ENCODE measurements at places on chromosomes 1 and 21.
A peak's percentile ranks its signal among the peaks of the same experiment; 100 is the strongest.

GRCh38 chr21:45041351-45041805, 33.0 kb upstream of the ADARB1 start:
- DNase-seq, result no peak

DNA sequence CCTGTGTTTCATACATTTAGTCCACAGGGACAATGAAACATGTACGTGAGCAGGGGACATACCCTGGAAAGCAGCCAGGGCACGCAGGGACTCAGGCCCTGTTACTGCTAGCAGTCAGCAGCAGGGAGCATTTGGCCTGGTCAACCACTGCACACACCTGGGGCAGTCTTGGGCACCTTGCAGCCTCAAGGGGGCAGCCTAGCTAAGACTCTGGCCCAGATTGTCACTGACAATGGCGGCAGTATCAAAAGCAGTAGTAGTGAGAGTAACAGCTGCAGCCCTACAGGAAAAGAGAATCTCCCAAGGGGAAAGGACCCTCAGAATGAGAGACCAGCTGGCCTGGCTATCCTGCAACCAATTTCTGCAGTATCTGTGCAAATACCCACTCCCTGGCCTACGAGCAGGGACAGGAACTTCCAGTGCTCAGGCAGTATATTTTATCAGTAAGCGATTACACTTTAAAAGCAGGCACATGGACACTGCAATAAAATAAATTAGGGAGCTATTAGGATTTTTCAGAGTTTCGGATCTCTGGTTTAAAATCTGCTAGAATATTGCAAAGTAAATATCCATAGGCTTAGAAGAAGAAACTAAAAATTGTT, 475.6 kb downstream of the LTN1 start:
- DNase-seq, result no peak

DNA sequence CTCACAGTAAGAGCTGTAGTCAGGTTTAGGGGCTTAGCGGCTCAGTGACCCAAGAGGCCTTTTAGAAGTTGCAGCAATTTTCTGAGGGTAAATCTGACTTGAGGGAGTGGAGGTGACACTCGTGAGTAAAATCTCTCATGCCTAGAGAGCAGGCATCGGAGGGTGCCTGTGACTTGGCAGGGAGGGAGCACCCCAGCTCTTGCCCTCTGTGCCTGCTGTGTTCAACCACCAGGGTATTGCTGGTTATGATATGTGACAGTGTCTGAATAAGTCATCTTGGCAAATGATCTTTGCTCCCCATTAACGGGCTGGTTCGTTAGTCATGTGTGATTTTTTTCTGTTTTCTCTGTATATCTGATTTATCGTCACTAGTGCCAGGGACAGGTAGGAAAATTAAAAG, 5.9 kb downstream of the MAN1C1 start:
- no peak for DNase-seq

GRCh38 chr1:15836772-15837669, 10.5 kb upstream of the SPEN start:
- DNase-seq, result no peak

DNA sequence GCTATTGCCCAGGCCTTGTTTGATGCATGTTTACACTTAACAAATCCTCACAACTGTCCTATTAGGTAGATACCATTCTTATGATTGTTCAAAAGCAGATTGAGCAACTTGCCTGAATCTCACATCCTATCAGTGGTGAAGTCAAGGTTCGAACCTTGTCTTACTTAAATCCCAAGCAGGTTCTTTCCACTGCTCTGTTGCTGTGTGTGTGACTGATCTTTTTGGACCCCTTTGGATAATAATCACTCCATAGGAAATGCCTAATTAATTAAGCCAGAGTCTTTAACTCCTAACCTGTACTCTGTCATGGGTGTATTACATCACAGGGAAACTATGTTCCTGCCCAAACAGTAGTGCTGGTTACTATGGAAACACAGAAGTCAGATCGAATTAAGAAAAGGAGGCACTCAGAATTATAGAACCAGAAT, 84.2 kb downstream of the SPATA46 start:
- peak; percentile 42 for DNase-seq

DNA sequence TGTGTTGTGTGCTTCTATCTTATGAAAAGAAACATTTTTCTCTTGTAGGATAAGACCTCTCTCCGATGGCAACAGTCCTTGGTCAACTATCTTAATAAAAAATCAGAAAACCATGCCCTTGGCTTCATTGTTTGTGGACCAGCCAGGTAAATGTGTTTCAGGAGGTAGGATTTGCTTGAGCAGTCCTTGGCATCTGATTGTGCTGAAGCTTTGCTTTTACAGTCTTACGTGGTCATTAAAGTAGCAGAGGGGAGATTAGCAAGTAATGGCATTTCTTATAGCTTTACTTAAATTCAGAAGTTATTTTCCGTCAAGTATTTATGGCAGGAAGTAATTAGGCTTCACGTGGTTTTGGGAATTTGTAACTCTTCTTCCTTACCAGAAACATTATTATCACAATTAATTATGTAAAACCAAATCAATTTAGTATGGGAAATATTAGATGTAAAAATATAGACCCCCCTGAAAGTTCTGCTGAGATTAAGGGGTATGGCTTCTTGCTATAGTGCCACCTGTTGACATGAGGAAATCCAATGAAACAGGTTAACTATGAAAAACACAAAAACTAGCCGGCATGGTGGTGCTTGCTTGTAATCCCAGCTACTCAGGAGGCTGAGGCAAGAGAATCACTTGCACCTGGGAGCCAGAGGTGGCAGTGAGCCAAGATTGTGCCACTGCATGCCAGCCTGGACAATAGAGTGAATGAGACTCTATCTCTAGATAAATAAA, 49.0 kb downstream of the MAP3K21 start:
- DNase-seq, result no peak

- DNase-seq, result peak; percentile 71
Observed at GRCh38 chr1:79043506-79043905, 37.0 kb upstream of the ADGRL4 start.

DNA sequence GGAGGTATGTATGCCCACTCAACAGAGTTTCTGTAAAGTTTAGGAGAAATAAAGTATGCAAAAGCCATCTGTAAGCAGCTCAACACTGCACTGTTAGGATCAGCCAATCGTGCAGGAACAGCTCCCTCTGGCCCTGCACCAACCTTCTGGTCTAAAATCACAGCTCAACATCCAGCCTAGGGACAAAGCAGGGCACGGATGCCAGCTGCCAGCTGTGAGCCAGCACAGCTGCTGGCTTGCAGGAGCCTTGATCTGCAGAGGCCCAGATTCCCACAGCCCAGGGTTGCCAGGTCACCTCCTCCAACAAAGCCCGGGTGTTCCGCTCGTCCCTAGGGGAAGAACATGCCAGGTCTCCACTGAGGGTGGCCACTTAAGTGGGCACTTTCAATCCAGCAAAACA, 8.6 kb downstream of the ACOT7 start:
- no peak for DNase-seq

- DNase-seq, result no peak
Observed at GRCh38 chr1:19941206-19941568, 17.8 kb upstream of the PLA2G2E start.

DNA sequence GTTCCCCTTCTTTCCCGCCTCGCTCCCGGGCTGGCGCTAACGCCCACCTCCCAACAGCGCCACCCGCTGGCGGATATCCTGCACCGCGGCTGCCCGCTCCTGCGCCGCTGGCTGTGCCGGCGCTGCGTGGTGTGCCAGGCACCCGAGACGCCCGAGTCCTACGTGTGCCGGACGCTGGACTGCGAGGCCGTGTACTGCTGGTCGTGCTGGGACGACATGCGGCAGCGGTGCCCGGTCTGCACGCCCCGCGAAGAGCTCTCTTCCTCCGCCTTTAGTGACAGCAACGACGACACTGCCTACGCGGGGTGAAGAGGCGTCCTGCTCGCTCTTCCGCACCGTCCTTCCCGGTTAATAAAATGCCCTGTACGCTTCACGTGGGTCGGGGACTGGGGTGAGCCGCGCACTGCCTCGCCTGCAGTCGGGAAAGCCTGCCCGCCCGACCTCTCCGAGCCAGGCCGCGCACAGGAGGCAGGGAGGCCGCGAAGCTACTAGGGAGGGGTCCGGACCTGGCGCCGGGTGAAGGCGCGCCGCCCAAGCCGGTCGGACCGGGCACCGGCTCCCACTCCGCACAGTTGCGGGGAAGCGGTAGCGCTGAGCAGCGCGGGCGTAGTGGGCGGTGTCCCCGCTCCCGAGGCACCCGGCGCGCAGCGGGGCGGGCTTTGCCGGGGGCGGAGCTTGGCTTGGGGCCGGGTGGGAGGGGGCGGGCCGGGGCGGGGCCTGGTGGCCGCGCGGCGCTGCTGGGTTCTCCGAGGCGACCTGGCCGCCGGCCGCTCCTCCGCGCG, at the start of gene ADAM15:
Gene ADAM15 (plus strand): TSS at position 757 of the 782 bp plus-strand sequence. CDS start 71 bp downstream, outside the sequence.
- DNase-seq, result no peak

DNA sequence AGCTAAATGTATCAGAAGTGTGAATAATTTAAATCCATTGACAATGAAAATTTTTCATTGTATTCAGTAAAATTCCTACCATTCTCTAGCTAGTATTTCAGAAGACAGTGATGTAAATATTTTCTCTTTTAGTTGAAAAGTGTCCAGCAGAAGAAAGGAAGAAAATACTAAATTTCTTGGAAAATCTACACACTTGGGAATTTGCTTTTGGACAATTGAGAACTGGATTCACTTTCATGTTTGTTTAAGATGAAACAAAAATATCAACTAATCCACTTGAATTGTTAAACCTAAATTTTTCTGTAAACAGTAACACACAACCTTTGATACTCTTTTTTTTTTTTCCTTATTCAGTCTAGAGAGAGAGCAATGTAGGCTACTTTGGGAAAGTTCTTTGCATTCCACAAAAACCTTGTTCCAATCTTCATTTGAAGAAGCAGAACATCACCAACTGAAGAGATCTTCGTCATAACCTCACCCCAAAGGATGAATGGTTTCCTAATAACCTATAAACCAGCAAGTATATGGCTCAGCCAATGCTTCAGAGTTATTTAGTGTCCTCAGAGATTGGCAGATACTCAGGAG, 155.1 kb upstream of the GORAB start:
- DNase-seq, result no peak

DNA sequence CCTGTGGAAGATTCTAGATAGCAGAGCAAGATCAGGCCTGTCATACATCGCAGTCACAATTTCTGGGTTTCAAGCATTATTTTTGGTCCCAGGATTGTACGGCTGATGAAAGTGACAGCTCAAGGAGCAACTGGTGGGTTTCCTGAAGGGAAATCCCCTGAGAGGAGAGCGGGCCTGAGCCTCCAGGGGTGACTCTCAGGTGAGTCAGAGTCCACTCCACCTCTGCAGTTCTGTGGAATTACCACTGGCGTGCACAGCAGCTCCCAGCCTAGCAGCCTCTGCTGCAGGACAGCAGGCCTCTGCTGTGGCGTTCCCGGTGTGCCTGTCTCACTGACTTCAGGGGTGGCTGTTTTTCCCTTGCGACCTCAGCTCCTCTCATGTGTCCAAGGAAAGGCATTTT, 24.4 kb downstream of the SLC66A1 start:
- DNase-seq, result no peak

DNA sequence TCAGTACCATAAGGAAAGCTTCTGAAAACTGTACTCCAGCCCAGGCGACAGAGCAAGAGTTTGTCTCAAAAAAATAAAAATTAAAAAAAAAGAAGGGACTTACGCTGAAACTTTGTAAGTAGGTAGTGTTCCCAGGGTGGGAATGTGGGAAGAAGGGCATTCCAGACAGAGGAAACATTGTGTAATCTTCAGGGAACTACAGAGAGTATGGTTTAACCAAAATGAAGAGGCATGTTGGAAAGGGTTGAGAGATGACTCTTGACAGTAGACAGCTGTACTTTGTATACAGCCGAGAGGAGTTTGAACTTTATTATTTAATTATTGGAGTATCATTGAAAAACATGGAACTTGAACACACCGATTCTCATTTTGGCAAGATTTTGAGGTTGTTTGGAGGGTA, 43.0 kb downstream of the PPP2R5A start:
- DNase-seq, result no peak

DNA sequence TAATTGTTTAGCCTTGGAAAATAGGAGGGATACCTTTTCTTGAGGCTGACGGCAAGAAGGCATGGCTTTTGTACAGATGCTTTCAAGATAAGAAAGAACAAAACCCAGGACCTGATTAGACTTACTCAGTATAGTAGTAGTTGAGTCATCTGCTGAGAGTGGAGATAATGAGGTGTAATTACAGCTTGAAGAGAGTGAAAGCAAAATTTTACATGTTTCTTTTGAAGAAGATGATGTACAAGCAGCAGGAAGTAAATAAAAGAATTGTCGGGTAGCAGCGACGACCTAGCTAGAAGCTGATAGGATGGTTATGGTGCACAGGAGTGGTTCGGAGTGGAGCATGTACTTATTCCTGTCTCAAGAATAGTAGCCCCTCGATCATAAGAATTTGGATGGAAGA, 6.6 kb downstream of the ANGPTL1 start:
- no peak for DNase-seq

- DNase-seq, result peak; percentile 79
Observed at GRCh38 chr1:89271341-89272015, 1.2 kb downstream of the GBP5 start.

DNA sequence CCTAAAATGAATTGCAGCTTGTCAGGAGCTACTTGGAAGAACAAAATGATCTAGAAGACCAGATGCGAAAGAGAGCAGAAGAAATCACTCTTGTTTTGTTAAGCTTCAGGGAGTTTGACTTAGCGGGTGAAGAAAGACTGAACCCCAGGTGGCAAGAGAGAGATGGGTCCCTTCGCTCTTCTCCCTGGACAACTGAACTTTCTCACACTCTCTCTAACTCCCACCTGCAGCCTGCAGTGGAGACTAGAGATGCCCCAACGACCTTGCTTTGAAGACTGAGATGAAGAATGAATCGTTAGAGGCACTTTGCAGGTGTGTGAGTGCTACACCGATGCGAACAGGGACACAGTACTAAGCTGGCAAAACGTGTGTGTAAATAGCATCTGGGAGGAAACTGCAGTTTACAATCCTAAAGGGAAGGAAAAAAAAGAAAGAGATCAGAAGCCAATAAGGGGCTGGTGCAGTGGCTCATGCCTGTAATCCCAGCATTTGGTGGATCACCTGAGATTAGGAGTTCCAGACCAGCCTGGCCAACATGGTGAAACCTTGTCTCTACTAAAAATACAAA, 64.5 kb upstream of the LYST start:
- DNase-seq, result no peak

DNA sequence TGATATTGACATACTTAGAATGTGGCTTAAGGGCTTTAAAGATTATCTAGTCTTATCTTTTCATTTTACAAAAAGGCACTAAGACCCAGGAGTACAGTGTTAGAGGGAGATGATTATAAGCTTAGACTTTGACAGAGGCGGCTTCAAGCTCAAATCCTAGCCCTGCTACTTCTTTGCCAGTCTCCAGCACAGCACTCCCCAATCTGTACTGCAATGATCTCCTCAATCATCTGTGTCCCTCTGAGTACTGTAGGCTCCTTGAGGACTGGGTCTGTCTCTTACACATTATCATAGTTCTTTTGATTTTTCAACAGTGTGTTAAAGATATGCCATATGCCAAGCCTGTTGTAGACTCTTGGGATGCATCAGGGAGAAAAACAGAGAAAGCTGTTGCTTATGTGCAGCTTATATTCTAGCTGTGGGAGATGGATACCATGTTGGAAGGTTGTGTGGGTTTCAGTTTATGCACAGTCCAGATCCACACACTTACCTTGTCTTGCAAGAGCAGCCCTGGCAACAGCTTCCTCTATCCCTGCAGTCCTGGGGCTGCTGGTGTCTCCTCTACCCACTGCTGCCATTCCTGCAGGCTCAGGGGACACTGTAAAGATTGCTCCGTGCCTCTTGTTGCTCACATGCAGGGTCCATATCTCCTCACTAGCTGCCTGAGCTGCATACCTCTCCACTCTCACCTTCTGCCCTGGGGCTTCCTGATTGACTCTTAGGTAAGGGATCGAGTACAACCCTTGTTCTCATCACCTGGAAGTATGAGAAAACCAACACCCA, 103.9 kb upstream of the TSPAN2 start:
- DNase-seq, result no peak

Measured in HS-5 (cell line).